ENCODE measurements at places on chromosomes 3 and 15.

DNA sequence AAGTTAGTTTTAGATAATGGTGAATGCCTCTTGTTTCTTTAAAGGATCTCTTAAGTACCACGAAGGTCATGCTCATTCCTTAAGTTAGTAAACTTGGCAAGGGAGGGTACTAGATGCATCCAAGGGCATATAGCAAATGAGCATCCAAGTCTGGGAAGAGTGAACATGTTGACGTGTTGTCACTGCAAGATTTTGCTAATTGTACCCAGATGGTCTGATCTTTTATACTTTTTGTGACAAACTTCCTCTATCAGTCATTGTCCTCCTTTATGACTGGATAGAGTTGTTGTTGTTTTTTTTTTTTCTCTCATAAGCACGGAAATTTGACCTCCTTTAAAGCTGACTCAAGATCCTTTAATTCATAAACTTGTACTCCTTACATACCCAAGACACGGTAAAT lies 121.3 kb downstream of the CHST2 start:
- DNase-seq = no peak

- DNase-seq = no peak
Measured at GRCh38 chr15:39556461-39556860, 24.4 kb upstream of the THBS1 start.

GRCh38 chr3:190323246-190323626 lies 990 bp upstream of the CLDN1 start:
- no peak for DNase-seq

DNA sequence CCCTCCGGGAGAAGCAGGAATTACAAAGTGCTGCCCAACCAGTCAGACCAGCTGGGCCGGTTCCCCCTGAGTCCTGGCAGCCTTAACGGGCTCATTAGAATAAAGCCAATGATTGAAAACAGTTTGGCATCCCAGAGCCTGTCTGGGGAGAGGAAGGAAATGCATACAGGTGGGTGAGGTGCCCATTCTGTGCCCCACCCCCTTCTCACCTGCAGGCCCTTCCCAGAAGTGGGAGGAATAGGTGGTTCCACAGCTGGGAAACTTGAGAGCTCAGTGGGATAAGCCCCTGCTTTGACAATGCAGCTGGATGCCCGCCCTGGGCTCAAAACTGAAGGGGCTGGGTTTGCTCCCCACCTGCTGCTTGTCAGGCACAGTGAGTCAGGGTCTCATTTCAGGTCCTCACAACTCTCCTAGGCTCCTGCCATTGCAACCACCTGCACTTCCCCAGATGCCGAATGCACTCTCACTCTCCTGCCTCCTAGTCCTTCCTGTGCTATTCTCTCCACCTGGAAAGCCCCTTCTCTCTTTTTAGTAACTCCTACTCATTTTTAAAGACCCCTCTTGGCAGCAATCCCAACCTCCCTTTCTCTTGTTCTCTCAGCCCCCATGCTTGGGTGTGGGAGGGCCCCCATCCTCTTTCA lies 5.5 kb upstream of the BUB1B start:
- DNase-seq = no peak

- DNase-seq = no peak
Measured at GRCh38 chr15:26129852-26130251, 266.7 kb upstream of the ATP10A start.

Measured in Right ventricle myocardium superior (tissue), 1 donor.